ENCODE measurements at places on chromosomes 4 and X.
A peak's percentile ranks its signal among the peaks of the same experiment; 100 is the strongest.

GRCh38 chr4:73683033-73683432 lies 57.3 kb upstream of the CXCL8 start:
- no peak for DNase-seq

- no peak for DNase-seq
Observed at GRCh38 chr4:77126809-77127208, 30.2 kb upstream of the CCNG2 start.

GRCh38 chr4:102638621-102639020 lies 122.1 kb downstream of the MANBA start:
- no peak for DNase-seq

DNA sequence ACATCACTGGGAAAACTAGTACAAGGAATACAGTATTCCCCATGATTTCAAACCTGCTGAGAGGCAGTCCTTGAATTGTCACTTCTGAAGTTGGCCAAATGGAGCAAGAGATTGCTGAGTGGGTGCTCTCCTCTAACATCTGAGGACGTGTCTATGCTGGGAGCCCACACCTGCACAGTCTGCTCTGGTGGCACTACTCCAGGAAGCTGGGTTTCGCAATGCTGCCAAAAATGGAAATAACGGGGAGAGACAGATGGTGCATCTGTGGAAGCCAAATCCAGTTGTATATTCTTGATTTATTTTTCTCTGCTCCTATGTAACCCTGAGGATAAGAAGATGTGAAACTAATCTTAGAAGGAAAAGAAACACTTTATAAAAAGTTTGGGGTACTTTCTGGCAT lies 240.1 kb upstream of the CTSO start:
- DNase-seq, result peak; percentile 33

- no peak for DNase-seq
Observed at GRCh38 chr4:162497564-162498167, 333.9 kb upstream of the FSTL5 start.

GRCh38 chrX:63755892-63756291 lies 29.1 kb downstream of the ARHGEF9 start:
- no peak for DNase-seq

DNA sequence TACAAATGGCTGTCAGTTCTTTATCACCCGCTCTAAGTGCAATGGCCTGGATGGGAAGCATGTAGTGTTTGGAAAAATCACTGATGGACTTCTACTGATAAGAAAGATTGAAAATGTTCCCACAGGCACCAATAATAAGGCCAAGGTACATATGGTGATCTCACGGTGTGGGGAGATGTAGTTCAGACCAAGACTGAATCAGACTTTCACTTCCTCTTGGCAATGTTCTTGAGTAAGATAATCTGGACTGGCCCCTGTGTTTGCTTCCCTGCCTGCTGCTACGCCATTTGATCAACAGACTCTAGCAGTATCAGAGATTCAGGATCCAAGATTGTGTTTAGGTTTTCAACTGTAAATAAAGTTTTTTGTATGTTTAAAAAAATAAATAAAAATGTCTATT lies 682.2 kb upstream of the AMOT start:
- DNase-seq, result no peak

GRCh38 chr4:55382488-55383003 lies 13.2 kb upstream of the TMEM165 start:
- no peak for DNase-seq

GRCh38 chr4:85571008-85571407 lies 96.1 kb downstream of the ARHGAP24 start:
- no peak for DNase-seq

- no peak for DNase-seq
Observed at GRCh38 chr4:2940267-2941137, 22.7 kb downstream of the NOP14 start.

GRCh38 chr4:36351082-36351666 lies 69.8 kb downstream of the DTHD1 start:
- DNase-seq, result no peak

GRCh38 chr4:3251691-3252479 lies 2.9 kb downstream of the MSANTD1 start:
- no peak for DNase-seq

DNA sequence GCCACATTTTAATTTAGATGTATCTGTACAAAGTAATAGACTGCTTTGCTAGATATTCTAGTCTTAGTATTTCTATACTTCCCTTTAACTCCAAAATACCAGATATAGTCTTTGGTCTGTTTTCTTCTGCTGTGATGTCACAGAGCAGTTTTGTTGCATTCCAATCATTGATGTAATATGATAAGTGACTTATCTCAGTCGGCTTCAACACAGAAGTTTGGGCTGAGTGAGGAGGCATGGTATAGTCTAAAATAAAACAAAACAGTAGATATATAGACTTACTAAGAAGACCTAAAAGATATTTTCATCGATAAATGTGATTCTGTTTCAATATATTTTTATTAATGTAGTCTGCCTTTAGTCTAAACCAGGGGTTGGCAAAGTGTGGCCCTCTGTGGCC lies 169.9 kb downstream of the DCK start:
- DNase-seq, result no peak

DNA sequence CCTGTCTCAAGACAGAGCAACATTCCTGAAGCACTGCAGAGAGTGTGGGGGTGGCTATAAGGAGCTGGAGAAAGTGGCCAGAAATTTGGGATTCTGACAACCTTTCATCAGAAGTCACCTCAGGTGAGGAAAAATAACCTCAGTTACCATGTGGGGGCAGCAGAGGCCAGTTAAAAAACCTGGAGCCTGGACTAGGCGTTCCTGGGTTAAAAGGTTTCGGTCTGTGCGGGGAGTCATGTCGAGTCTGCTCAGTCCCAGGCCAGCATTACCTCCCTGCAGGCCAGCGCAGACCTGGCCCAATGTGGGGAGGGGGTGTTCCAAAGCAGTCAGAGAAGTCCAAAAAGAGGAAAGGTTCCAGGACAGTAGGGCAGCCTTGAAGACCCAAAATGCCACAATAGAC lies 10.9 kb upstream of the NALF2 start:
- no peak for DNase-seq

Measured in HFF-Myc (cell line).